Tibial nerve (tissue), 4 donors: ENCODE measurements at places on chromosomes 4 and X.

DNA sequence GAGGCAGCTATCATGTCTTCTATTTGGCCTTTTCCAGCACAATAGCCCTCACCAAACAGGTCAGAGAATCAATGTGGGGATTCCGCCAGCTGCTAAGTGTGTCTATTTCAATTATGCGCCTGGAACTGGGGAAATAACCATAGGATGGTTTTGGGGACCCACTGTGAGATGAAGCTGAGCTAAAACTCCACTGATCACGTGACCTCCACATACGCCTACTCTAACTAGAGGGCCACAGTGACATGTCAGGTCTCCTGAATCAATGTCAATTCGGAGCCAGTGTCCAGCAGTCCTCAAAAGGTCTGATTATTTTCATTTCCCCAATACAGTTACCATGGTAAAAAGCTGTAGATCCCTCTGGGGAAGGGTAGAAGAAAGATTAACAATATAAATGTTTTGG lies 10.2 kb upstream of the BANK1 start:
- H3K4me1 ChIP-seq: no peaks in the 10 kb centered on the region
- no peaks in the 10 kb centered on the region for H3K27me3 ChIP-seq
- no peak overlapping the region for H3K27ac ChIP-seq

GRCh38 chr4:107734120-107734519 lies 14.1 kb upstream of the PAPSS1 start:
- no peak overlapping the region for H3K27ac ChIP-seq
- H3K27me3 ChIP-seq: no peaks in the 10 kb centered on the region
- no peaks in the 10 kb centered on the region for H3K36me3 ChIP-seq
- DNase-seq: no peak
- H3K4me3 ChIP-seq: no peak overlapping the region
- no peaks in the 10 kb centered on the region for H3K4me1 ChIP-seq

DNA sequence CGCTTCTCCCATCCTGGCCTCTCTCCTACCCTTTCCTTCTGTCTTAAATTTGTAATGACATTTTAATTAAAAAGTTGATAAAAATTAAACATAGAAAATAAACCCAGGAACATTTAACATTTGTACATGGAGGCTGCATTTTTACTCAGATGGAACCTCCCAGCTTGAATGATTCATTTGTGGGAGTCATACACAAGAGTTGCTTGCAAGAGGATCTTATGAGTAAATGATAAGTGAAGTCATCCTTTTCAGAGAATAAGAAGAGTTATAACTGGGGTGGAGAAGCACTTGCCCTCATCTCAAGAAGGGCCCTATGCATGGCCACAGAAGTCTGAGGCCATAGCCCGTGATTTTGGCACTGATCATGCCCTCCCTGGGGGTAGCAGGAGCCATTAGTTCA lies 482.9 kb upstream of the BOD1L1 start:
- H3K27ac ChIP-seq: no peak overlapping the region
- H3K4me3 ChIP-seq: no peak overlapping the region
- DNase-seq: no peak
- H3K36me3 ChIP-seq: no peaks in the 10 kb centered on the region
- no peaks in the 10 kb centered on the region for H3K4me1 ChIP-seq

DNA sequence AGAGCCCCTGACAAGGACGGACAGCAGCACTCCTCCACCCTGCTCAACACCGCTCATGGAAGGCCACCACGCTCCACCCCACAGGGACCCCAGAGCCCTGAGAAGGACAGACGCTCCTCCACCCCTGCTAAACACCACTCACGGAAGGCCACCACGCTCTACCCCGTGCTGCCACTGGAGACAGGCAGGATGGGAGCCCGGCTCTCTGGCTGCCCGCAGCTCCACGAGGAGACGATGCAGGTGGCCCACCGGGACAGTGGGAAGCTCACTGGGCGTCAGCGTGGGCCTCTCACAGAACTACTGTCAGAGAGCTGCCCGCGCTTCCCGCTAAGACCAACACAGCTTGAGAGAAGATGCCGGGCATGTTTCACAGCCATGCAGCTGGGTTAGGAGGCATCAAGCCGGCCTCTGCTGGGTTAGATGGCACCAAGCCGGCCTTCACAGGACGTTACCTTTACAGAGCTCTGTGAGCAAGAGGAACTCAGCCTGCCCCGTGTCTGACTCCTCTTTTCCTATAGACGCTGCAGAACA lies 20.8 kb downstream of the GAK start:
- no peaks in the 10 kb centered on the region for H3K27me3 ChIP-seq
- peaks cover 46% of the 10 kb centered on the region for H3K36me3 ChIP-seq
- peaks cover 43% of the 10 kb centered on the region for H3K4me1 ChIP-seq
- no peak overlapping the region for H3K27ac ChIP-seq

GRCh38 chr4:105139646-105140045 lies 7.0 kb upstream of the TET2 start:
- no peaks in the 10 kb centered on the region for H3K36me3 ChIP-seq
- no peak overlapping the region for H3K4me3 ChIP-seq
- peaks cover 21% of the 10 kb centered on the region for H3K4me1 ChIP-seq
- no peak for DNase-seq
- no peak overlapping the region for H3K27ac ChIP-seq
- H3K27me3 ChIP-seq: no peaks in the 10 kb centered on the region

- DNase-seq: no peak
- no peak overlapping the region for H3K4me3 ChIP-seq
- no peaks in the 10 kb centered on the region for H3K36me3 ChIP-seq
- peak overlapping the region; percentile 60 for H3K27ac ChIP-seq
- no peaks in the 10 kb centered on the region for H3K27me3 ChIP-seq
Observed at GRCh38 chr4:6692806-6693205, 872 bp upstream of the S100P start.

DNA sequence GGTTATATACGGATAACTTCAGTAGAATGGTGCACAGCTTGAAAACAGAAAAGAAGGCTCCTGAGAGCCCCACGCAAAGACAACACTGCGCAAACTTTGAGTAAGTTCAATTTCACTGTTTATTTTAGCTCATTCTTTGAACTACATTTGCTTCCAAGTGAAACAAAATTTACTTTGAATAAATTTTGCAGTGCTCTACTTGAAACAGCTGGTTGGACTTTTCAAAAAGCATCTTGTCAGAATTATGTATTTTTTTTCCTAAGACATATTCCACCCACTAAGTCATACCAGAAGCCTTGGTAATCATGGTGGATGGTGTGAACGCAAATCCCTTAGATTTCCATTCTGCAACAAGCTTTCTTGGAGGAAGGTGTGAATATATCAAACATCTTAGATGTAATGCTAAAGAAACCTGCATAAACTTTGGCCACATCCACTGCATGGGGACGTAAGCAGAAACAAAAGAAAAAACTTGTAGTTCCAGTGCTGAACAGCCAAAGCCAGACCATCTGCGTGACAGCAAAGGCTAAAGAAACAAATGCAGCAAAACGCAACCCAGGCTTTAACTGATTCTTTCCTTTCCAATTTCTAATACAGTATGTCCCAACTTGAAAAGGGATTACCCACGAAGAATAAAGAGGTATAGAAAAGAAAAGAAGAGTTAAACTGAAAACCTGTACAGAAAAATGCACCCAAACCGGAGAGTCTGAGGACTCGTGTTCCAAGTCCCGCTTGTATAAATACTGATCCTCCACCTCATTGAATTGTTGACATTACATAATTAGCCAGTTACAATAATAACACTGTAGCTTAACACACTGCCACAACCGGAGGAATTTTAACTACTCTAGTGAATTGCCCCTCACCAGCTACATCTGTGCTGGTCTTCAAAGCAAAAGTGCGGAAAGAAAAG lies 90.9 kb downstream of the SH3RF1 start:
- no peaks in the 10 kb centered on the region for H3K27me3 ChIP-seq
- no peak overlapping the region for H3K4me3 ChIP-seq
- H3K36me3 ChIP-seq: no peaks in the 10 kb centered on the region
- DNase-seq: no peak
- H3K27ac ChIP-seq: no peak overlapping the region
- peaks cover 29% of the 10 kb centered on the region for H3K4me1 ChIP-seq

DNA sequence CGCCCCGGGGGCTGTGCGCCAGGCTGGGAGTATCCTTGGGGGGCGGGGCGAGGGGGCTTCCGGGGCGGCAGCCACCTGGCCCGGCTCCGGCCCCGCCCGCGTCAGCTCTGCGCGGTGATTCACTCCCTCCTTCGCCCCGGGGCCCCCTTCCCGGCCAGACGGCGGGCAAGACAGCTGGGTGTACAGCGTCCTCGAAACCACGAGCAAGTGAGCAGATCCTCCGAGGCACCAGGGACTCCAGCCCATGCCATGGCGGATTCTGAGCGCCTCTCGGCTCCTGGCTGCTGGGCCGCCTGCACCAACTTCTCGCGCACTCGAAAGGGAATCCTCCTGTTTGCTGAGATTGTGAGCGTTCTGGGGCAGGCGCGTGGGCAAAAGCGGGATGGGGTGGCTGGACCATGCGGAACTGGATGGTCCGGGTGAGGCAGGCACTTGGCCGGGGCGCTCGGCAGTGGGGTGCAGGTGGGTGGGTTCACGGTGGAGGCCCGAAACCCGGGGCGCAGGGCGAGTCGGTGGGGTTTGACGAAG lies at the start of gene PLP2:
TSS of gene PLP2 (plus strand) at position 147 of the 528 bp plus-strand sequence. CDS start at position 250, 103 bp downstream.
- no peaks in the 10 kb centered on the region for H3K27me3 ChIP-seq
- H3K4me1 ChIP-seq: peaks cover 15% of the 10 kb centered on the region
- H3K36me3 ChIP-seq: peaks cover 33% of the 10 kb centered on the region
- peak within 1 kb of the TSS; percentile 83 for H3K27ac ChIP-seq
- DNase-seq: no peak

DNA sequence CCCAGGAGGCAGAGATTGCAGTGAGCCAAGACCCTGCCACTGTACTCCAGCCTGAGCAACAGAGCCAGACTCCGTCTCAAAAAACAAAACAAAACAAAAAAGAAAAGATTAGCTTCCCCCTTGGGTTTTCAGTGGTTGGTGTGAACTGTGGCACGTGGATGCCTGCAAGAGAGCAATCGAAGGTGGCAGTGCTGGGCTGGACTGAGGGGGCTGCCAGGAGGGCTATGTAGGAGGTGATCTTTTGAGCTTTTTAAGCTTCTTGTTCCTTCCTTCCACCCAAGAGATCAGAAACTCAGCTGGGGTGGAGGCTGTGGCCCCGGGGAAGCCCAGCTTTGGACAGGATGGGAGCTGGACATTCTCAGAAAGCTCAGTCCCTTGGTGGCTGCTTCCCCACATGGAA lies 49.6 kb downstream of the PRPS1 start:
- peak overlapping the region; percentile 96 for H3K27ac ChIP-seq
- no peaks in the 10 kb centered on the region for H3K27me3 ChIP-seq
- peak overlapping the region; percentile 49 for H3K4me3 ChIP-seq
- no peaks in the 10 kb centered on the region for H3K36me3 ChIP-seq

DNA sequence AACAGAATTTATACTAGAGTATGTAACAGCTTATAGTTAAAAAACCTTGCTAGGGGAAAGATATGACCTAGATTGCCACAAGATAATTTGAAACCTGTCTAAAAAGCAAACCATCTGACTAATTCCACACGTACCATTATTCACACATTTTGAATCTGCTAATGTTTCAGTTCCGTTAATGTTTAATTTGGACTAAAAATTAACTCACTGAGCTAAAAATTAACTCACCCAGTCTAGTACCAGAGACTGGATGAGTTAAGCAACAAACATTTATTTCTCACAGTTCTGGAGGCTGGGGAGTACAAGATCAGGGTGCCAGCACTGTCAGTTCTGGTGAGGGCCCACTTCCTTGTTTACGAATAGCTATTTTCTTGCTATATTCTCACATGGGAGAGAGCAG lies 231.5 kb upstream of the DIAPH2 start:
- no peaks in the 10 kb centered on the region for H3K36me3 ChIP-seq
- no peak overlapping the region for H3K4me3 ChIP-seq
- DNase-seq: no peak
- no peak overlapping the region for H3K27ac ChIP-seq
- no peaks in the 10 kb centered on the region for H3K4me1 ChIP-seq

DNA sequence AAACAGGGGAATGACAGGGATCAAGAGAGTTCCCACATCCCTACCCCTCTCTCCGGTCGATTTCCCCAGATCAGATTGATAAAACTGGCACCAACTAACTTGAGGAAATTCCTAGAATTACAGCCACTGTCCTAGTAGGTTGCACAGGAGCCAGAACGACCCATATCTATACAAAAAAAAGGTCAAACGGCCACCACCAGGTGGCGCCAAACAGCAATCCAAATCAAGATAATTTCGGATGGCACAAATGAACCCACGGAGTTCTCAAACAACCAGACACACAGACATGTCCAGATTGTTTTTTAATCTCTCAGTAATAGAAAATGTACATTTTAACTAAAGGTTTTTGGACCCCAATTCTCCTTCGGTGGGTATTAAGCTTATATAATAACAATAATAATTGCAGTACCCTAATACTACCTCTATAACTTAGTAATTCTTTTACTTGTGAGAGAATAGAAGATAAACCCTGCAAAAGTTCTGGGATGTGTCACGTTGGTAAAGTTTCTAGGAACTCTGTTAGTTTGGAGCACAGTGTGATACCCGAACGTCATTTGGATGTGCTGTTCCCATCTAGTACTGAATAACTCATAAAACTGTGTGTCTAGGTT lies 212.6 kb downstream of the SPOCK3 start:
- H3K27me3 ChIP-seq: no peaks in the 10 kb centered on the region
- DNase-seq: peak; percentile 63
- H3K27ac ChIP-seq: no peak overlapping the region
- H3K4me1 ChIP-seq: no peaks in the 10 kb centered on the region
- H3K4me3 ChIP-seq: no peak overlapping the region
- H3K36me3 ChIP-seq: no peaks in the 10 kb centered on the region

GRCh38 chrX:130091980-130092522 lies 18.2 kb downstream of the ELF4 start:
- no peaks in the 10 kb centered on the region for H3K4me1 ChIP-seq
- H3K27me3 ChIP-seq: no peaks in the 10 kb centered on the region
- no peak overlapping the region for H3K27ac ChIP-seq
- no peak for DNase-seq
- no peak overlapping the region for H3K4me3 ChIP-seq

DNA sequence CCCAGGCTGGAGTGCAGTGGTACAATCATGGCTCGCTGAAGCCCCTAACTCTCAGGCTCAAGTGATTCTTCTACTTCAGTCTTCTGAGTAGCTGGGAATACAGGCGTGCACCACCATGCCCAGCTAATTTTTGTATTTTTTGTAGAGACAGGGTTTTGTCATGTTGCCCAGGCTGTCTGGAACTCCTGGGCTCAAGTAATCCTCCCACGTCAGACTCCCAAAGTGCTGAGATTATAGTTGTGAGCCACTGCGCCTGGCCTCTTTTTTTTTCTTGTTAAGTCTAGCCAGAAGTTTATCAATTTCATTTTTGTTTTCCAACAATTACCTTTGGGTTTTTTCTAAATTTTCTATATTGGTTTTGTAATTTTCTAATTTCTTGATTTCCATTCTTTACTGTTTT lies 100.6 kb downstream of the GC start:
- H3K27me3 ChIP-seq: no peaks in the 10 kb centered on the region
- H3K4me3 ChIP-seq: no peak overlapping the region
- DNase-seq: no peak
- H3K4me1 ChIP-seq: no peaks in the 10 kb centered on the region
- no peaks in the 10 kb centered on the region for H3K36me3 ChIP-seq
- H3K27ac ChIP-seq: no peak overlapping the region

GRCh38 chr4:160864253-160864652 lies 1299.5 kb downstream of the FSTL5 start:
- no peak for DNase-seq
- no peak overlapping the region for H3K27ac ChIP-seq
- no peaks in the 10 kb centered on the region for H3K4me1 ChIP-seq
- no peaks in the 10 kb centered on the region for H3K27me3 ChIP-seq
- H3K4me3 ChIP-seq: no peak overlapping the region

- H3K4me1 ChIP-seq: no peaks in the 10 kb centered on the region
- DNase-seq: no peak
- no peaks in the 10 kb centered on the region for H3K27me3 ChIP-seq
Observed at GRCh38 chr4:25146076-25146475, 14.2 kb downstream of the SEPSECS start.
